Colonic mucosa (tissue), 4 donors: ENCODE measurements at places on chromosomes 6 and 20.

- DNase-seq = no peak
Observed at GRCh38 chr20:408843-409696, 971 bp downstream of the RBCK1 start.

DNA sequence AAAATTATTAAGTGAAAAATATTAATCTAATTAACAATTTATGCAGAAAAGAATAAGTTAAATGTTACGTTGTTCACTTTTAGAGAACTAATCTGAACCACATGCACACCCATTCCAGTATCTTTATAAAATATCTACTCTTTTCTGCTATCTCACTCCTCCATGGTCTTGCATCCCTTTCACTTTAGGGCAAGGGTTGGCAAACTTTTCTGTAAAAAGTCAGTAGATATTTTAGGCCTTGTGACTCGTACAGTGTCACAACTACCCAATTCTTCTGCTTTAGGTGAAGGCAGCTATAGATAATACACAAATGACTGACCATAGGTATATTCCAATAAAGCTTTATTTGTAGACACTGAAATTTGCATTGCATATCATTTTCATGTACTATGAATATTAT is 39.7 kb upstream of the SUPT3H start:
- DNase-seq = no peak

DNA sequence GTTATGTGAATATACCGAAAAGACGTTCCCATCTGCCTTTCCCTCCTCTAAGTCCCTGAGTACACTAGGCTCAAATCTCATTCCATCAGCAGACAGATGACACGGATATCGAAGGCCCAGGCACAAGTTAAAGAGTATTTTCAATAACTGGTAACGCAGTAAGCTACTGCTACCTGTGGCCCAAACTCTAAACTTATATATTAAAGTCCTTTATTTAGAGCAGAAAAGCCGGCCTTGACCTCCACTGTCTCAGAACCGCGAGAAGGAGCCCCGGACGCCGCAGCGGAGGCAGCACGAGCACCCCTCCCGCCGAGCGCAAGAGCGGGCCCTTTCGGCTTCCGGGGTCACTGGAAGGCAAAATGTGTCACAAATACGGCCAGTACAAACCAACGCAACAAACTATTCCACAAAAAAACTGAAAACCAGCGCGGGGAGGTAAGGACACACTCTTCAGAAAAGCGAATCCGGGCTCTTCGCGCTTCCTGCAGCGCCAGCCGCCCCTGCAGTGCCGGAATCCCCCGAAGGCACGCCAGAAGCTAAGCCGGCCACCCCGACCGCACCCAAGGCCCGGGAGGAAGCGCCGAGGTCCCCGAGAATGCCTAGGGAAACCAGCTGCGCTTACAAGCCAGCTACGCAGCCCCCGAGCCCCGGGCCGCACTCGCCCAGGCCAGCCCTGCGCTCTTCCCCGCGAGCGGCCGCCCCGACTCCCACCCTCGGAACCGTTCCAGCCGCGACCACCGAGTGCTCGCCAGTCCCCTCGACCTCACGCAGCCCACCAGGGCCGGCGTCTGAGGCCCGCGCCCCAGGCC is 681 bp downstream of the DIDO1 start:
- DNase-seq = peak; percentile 52

- DNase-seq = no peak
Observed at GRCh38 chr6:41777551-41778285, 2.0 kb downstream of the FRS3 start.

GRCh38 chr6:161853657-161854056 is 579.8 kb upstream of the AGPAT4 start:
- no peak for DNase-seq

- no peak for DNase-seq
Observed at GRCh38 chr6:98880486-98880885, 46.1 kb downstream of the POU3F2 start.

DNA sequence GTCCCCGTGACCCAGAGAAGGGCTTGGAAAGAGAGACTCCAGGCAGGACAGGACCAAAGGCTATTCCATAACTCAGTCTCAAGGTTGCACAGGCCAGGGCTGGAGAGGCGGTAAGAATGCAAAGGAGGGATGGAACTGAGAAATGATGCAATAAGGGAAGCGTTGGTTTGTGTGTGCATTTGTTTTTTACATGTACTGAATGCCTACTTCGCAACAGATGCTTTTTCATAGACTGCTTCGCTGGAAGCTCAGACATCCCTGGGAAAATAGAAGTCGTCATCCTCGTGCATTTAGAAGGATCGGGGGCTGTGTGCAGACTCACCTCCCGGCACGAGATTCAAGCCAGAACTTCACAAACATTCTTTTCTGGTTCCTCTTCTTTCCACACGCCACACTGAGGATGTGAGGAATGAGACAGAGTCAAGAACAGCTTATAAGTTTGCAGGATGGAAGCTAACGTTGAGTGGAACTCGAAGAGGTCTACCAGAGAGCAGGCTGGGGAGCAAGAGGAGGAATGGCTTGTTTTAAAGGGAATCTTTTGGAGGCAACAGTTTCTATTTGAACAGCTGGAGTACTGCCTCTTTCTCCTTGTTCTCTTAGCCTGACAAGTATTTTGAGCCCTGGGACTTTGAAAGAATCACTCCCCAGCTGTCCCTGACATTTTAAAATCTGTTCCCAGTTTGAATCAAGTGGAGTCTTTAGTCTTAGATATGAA is 19.3 kb upstream of the LY86 start:
- no peak for DNase-seq

DNA sequence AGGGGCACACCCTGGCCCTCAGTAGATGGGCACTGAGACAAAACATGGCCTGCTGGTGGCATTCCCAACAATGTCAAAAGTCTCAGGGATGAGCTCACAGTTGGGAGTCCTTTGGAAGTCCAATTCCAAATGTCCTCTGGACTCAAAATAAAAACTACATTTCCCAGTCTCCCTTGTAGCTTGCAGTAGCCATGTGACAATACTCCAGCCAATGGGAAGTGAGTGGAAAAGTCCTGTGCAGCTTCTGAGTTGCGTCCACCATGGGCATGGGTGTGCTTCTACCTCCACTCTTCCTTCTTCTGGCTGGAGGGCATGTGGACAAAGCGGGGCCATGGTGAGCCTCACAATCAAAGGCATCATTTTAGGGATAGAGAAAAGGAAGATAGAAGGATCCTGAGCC is 5.8 kb upstream of the ADAM33 start:
- no peak for DNase-seq

DNA sequence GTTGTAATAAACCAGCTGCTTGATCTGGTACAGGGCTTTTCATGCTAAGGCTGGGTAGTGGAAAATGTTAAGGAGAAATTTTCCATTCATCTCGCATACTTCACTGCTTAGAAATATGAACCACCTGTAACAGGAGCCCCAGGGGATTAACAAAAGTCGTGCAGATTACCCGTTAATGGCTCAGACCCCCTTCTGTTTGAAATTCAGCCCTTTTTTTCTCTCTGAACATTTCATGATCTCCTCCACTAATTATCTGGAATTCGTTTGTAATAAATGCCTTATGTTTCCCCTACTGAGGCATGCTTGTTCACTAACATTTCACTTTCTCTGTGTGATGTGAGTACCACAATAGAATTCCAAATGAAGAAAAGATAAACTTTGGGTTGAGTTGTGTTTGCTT is 336.4 kb upstream of the HSF2 start:
- no peak for DNase-seq

DNA sequence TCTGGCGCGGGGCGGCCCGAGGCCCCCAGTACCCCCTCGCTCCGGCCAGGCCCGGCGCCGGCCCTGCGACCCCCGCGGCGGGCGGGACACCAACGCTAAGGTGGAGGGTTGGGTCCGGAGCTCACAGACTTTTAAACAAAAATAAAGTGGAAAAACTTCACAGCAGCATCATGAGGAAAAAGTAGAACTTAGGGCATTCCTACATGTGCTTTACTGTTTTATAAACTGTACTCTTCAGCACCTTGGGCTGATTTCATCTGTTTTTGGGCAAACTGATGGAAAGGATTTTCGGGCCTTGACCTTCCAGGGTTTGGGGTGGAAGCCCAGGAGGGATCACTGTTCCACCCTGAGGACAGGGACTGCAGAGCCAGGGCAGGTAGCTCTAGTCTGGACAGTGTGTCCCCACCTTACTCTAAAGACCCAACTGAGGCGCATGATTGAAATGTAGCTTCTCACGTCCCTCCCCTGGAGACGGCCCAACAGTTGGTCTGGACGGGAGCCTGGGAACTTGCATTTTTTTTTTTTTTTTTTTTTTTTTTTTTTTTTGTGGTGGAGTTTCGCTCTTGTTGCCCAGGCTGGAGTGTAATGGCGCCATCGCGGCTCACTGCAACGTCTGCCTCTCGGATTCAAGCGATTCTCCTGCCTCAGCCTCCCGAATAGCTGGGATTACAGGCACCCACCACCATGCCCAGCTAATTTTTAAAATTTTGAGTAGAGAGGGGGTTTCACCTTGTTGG is 740 bp downstream of the NELFCD start:
- peak; percentile 33 for DNase-seq

DNA sequence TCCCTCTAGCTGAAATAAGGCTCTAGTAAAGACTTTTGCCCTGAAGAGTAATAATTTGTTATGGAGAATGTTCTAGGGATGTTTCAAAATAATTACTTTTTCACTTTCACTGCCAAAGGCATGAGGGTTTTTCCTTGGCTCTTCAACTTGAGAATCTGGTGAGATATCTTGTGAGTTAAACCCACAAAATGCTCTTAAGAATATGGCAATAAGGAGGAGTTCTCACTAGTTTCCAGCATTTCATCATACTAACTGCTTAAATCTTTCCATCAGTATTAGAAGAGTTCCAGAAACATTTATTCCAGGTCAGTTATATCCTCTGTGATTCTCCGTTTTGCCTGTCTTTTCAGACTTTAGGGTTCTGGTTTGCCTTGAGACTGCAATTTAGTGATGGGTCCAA is 785.6 kb upstream of the GJE1 start:
- no peak for DNase-seq

DNA sequence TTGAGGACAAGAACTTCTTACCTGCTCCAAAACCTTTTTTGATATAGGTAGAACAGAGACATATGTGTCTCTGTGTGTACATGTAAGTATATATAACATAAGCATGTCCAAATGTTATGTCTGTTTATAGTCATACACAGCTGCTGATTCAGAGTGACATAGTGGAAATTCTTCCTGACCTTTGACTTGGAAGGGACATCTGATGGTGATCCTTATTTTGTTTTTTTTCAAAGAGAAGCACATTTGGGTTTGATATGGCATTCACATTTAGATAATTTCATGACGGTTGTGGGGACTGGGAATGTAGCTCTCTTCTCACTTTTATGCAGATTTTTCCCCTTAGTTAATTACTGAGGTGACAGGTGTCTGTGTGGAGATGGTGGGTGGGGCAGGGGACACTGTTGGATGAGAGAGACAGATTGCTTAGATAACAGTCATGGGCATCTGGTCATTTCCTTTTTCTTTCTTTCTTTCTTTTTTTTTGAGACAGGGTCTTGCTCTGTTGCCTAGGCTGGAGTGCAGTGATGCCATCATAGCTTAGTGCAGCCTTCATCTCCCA is 39.0 kb downstream of the FARS2 start:
- DNase-seq = no peak

DNA sequence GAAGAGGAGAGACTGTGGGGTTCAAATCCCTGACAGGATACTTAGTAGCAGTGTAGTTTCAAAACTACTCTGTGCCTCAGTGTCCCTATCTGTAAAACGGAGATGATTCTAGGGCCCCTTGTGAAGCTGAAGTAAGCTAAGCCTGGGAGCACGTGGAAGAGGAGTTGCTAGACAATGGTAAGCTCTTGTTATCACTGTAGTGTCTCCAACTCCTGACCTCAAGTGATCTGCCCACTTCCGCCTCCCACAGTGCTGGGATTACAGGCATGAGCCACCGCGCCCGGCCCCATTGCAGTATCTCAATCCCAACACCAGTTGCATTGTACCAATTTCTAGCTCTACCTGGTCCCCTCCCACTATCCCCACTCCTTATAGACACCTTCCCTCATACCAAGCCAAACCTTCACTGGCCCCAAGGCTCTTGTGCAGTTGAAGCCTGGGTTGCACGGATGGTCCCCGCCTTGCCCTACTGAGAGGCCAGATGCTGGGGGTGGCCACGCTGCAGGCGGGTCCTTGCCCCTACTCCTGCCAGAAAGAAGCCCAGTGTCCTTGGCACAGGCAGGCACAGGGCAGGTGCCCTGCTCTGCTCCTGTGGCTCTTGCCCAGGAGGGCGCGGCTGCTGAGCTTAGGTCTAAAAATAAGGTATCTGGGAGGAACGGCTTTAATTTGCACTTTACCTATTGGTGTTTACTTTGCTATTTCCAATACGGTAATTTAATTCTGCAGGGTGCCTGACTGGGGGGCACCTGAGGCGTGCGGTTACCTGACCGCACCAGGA is 118.1 kb downstream of the VEGFA start:
- no peak for DNase-seq

DNA sequence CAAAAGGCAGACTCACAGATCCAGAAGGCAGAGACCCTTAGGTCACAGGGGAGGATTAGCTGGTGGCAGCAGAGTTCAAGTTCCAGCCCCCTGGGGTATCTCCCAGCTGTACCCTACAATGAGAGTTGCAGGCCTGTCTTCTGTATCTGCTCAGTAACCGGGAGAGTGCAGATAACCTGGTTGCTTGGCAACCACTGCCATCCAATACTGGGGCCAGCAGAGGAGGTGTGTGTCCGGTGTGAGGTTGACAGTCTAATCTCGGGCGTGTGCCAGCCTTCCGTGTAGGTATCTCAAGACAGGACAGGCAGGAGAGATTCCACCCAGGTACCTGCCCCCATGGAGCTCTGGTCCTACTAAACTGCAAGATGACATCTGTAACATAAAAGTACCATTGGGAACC is 56.6 kb upstream of the TBC1D7 start:
- DNase-seq = no peak

DNA sequence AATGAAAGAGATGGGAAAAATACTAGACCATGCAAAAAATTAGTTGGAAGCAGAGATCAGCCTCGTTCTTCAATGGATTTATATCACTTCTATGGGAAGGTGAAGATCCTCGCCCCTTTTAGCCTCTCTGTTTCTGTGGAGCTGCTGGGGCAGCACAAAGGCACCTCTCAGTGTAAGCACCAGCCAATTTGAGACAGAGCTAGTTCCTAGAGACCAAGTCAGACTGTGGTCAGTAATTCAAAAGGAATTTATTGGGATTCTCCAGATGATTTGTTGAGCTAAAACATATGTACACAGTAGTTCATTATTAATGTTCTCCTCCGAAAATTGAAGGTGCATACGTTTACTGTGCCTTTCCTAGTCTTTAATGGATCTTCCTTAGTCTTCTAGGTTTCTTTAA is 42.4 kb downstream of the SCGN start:
- no peak for DNase-seq

- DNase-seq = no peak
Observed at GRCh38 chr6:72386324-72386723, 235.5 kb upstream of the KCNQ5 start.

GRCh38 chr20:15938847-15939246 is 634.4 kb downstream of the KIF16B start:
- DNase-seq = no peak

DNA sequence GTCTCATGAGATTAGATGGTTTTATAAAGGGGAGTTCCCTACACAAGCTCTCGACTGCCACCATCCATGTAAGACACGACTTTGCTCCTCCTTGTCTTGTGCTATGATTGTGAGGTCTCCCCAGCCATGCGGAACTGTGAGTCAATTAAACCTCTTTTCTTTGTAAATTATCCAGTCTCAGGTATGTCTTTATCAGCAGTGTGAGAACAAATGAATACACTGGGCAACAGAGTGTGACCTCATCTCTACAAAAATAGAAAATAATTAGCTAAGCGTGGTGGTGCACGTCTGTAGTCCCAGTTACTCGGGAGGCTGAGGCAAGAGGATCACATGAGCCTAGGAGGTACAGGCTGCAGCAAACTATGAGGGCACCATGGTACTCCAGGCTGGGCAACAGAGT is 51.3 kb downstream of the MDN1 start:
- no peak for DNase-seq
